H9 (cell line): ENCODE measurements at places on chromosomes 6 and 20.

GRCh38 chr6:73134588-73134987, 90.7 kb downstream of the KHDC1L start:
- DNase-seq, result peak; percentile 94

DNA sequence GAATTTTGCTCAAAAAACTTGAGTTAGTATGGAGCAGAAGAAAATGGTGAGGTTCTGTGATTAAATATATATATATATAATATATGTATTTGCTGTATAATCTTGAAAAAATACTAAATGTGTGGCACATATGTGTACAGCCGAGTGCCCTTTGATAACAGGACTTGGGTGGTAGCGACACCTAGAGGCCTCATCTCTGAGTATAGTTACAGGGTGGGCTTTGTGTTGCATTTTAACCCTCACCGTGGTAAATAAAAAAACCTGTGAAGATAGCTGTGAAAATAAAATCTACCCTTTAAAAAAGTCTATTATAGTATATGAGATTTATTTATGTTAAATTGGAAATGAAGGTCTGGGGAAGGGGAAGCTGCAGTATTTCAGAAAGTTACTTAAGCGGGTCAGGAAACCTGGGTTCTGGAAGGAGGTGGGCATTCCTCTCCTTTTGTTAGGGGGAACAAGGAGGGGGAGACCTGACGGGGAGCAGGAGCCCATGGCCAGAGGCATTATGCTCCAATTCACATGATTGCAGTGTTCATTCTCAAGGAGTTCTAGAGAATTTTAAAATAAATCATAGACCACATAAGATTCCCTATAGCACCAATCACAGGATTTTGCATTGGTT, 82.7 kb downstream of the SH3BGRL2 start:
- peak; percentile 41 for DNase-seq

DNA sequence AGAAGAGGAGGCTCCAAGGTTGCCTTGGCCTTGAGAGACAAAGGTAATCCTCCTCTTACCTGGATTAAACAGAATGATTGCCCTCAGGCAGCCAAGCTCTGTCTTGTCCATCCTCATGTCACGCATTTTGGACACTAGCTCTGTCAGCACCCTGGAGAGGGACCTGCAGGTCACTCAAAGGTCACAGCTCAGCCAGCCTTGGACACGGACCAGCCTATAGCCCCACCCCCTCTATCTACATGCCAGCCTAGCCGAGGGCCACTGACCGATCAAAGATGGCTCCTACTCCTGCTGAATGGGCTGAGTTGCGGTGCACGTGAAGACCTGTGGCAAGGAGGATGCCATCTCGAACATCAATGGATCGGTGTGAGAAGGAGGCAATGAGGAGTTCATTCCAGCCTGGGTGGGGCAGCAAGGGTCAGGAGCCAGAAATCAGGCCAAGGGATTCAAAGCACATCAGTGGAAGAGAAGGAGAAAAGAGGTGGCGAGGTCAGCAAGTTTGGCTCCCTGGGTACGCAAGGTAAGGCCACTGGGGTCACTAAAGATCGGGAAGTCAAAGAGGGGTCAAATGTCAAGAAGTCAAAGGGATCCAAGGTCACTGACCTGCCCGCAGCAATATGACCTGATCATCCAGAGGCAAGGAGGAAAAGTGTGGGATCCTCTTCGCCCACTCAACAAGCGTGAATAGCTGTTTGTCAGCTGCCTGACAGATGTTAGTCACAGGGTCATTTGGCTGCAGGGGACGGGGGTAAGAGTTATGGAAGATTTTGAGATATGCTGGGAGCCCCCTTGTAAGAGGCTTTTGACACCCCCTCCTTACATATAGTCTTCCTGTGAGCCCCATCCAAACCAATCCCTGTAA, 3.3 kb upstream of the COL11A2 start:
- no peak for DNase-seq

DNA sequence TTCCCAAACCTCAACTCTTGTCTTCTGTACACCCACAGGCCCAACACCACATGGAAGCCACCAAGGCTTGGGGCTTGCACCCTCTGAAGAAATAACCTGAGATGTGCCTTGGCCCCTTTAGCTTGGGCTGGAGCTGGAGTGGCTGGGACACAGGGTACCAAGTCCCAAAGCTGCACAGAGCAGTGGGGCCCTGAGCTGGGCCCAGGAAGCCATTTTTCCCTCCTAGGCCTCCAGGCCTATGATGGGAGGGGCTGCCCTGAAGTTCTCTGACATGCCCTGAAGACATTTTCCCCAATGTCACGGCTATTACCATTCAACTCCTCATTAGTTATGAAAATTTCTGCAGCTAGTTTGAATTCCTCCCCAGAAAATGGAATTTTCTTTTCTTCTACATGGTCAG, 163.2 kb upstream of the ARID1B start:
- no peak for DNase-seq

GRCh38 chr6:87588756-87589407, 905 bp downstream of the RARS2 start:
- DNase-seq, result no peak

DNA sequence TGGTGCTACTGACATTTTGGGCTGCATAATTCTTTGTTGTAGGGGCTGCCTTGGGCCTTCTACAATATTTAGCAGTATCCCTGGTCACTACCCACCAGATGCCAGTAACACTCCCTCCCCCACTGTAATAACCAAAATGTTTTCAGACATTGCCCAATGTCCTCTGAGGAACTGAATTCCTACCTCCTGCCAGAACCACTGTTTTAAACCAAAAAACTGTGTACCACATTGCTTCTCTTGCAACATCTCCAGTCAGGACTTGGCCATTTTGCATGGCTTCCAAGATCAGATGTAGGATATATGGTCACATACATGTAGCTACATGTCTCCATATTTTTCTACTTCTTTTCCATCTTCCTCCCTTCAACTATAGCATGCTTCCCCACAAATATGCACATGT, 97.4 kb upstream of the IFNGR1 start:
- DNase-seq, result no peak

- DNase-seq, result no peak
Observed at GRCh38 chr20:31715766-31716165, 6.9 kb downstream of the BCL2L1 start.

- no peak for DNase-seq
Observed at GRCh38 chr6:98484696-98485095, 349.7 kb upstream of the POU3F2 start.

DNA sequence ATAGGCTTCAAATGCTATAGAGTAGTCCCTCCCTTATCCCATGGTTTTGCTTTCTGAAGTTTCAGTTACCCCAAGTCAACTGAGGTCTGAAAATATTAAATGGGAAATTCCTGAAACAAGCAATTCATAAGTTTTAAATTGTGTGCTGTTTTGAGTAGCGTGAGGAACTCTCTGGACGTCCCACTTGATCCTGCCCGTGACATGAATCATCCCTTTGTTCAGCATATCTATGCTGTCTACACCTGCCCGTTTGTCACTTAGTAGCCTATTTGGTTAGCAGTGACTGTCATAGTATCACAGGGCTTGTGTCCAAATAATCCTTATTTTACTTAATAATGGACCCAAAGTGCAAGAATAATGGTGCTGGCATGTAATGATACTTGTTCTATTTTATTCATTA, 5.0 kb downstream of the PCMT1 start:
- no peak for DNase-seq

DNA sequence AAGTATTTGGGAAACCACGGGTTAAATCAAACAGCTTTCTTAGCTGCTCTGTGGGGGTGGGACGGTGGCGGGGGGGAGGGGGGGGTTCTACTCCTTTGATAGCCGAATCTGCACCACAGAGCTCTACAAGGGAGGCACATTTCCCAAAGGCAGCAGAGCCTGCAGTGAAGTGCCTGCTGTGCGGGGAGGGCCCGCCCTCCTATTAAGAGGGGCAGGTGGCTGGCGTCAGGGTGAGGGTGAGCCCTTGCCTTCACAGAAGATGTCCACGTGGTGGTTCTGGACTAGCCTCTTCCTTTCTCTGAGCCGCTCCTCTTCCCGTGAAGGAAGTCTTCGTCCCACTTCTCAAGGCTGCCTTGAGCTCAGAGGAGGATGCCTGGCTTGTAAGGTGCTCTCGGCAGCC, 174.9 kb upstream of the THBS2 start:
- no peak for DNase-seq

DNA sequence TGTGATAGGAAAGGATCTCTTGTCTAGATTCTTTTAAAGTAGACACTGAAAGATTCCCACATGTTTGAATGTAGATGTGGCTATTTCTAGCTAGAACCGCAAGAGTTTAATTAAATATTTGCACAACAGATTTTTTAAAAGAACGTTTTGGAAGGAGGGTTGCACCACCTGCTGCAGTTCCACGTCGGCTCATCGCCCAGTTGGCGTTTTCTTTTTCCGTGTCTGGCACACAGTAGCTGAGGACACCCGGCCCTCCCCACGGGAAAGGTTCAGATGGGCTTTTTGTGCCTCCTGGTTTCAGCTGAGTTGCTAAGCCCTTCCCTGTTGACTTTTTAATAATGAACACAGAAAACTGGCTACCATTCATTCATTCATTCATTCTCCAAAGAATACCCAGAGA, 41.8 kb upstream of the DOK5 start:
- no peak for DNase-seq

DNA sequence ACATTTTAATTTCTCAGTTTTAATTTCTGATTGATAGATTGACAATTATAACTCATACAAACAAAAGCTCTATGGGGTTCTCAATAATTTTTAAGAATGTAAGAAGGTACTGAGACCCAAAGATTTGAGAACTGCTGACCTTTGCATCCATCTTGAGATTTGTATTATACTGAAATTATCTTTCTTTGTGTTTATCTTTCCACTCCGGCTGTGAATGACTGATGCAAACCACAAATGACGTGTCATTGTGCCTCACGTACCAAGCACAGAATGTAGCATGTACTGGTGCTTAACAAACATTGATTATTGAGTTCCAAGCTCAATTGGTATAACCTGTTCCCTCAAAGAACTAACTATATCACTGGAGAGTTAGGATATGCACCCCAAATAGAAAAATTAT, 152.1 kb upstream of the SMLR1 start:
- DNase-seq, result no peak

DNA sequence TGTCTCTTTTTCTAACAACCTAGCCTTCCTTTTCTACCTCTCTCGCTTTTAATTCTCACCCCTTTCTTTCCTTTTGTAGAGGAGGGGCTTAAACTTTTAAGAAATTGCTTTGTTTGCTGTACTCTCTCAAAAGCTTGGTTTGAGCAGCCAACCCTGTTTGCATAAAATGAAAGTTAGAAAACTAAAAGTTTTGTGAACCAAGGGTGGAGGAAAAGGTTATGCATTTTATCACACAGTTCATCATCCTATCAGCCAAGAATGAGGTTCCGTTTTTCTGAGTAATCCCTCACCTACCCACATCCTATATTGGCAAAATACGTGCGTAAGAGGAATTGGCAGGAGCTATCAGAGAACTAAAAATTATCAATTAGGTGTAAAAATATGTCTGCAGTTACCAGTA, 42.8 kb upstream of the LOC128125822 start:
- no peak for DNase-seq

GRCh38 chr6:69005199-69005598, 370.1 kb downstream of the ADGRB3 start:
- no peak for DNase-seq

- no peak for DNase-seq
Observed at GRCh38 chr6:41770381-41771057, 9.2 kb downstream of the FRS3 start.

- DNase-seq, result peak; percentile 78
Observed at GRCh38 chr6:111642463-111643158, 36.9 kb upstream of the TRAF3IP2 start.

DNA sequence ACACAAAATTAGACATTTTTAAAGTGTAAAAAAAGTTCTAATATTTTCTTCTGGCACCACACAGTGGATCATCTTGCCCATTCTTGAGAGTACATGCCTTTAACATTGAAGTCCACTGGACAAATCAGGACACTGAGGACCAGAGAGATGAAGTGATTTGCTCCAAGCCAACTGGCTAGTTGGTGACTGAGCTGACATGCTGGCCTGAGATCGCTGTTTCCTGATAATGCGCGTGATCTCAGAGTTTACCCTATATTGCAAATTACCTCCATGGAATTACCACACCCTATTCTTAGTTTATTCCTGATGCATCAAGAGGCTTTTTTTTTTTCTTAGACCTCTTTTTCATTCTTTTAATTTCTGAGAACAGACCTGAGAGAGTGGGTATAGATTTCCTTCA, 432.8 kb downstream of the CD83 start:
- no peak for DNase-seq

DNA sequence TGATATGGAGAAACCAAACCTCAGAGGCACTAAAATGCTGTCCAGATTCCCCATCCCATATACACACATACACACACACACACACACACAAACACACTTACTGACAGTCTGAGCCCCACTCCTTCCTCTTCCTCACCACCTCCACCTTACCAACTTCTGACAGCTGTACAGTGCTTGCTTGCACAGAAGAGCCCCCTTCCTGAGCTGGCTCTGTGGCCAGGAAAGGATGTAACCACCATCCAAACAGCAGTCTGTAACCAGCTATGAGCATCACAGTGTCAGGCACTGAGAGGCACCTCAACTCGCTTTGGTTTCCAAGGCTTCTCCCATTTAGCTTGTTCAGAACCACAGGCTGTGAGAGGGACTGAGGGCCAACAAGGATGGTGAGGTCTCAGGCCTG, 5.9 kb upstream of the C6orf136 start:
- no peak for DNase-seq

GRCh38 chr20:44279228-44279627, 31.8 kb downstream of the FITM2 start:
- DNase-seq, result no peak

- DNase-seq, result peak; percentile 91
Observed at GRCh38 chr6:46491201-46491627, at the start of gene RCAN2. Gene RCAN2, minus strand, starts transcription at chr6:46491449.

- DNase-seq, result no peak
Observed at GRCh38 chr6:16224409-16224808, 14.0 kb upstream of the GMPR start.

DNA sequence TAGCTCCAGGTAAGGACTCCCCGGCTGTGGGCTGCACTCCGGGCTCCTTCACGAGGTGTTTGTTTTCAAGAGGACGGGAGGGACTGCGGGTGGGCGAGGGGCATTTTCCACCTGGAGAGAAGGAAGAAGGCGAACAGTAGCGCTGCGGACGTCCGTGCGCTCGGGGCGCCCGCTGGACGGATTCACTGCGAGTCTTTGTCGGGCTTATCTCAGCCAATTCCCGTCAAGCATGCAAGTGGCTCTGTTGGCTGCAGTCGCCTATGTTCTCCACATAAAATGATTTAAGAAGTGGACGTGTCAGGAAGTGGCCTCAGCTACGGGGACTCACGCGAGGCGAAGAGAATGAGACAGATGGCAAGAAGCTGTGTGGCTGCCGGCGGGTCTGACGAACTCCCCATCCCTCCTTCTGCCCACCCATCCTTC, 332 bp downstream of the GRIK2 start:
- no peak for DNase-seq

- no peak for DNase-seq
Observed at GRCh38 chr20:37066168-37066567, 29.6 kb downstream of the RBL1 start.
